ENCODE measurements at places on chromosomes 3 and 15. TPM values are rescaled to one million over a fixed set of nuclear protein-coding genes. Genes with fewer than 3 reads are reported as not detected.

DNA sequence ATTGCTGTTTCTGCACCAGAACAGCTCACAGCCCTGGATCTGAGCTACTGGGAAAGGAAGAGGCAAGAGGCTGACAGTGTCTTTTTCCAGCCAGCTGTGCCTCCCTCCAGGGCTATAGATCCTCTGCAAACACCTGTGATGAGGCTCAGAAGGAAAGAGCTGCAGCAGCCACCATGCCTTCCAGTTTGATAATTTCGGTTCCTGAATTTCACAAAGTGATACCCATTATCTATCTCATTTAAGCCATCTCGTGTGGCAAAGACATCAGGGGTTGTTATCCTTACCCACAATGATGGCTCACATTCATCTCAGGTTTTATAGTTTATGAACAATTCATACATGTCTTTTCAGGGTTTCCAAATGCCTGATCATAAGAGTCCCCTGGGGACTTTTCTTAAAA is 1.8 kb upstream of the LARP6 start:
- no peak for DNase-seq

- DNase-seq, result no peak
Observed at GRCh38 chr3:179473565-179473964, 22.3 kb upstream of the GNB4 start.

GRCh38 chr3:108090049-108090700 is 656 bp downstream of the CD47 start:
- DNase-seq, result peak; percentile 38

- DNase-seq, result no peak
Observed at GRCh38 chr15:73568564-73569280, 64.5 kb downstream of the NPTN start.

DNA sequence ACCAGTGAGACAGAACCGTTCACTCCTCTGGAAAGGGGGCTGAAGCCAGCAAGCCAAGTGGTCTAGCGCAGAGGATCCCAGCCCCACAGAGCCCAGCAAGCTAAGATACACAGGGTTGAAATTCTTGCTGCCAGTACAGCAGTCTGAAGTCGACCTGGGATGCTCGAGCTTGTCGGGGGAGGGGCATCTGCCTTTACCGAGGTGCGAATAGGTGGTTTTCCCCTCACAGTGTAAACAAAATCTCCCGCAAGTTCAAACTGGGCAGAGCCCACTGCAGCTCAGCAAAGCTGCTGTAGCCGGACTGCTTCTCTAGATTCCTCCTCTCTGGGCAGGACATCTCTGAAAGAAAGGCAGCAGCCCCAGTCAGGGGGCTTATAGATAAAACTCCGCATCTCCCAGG is 11.4 kb downstream of the CEP97 start:
- no peak for DNase-seq

Gene GOLGA6L9
- total RNA-seq, result 2.1 TPM

Gene UPK1B
- not detected for total RNA-seq

Measured in A172 (cell line).